ENCODE measurements at places on chromosomes 6 and 20.

DNA sequence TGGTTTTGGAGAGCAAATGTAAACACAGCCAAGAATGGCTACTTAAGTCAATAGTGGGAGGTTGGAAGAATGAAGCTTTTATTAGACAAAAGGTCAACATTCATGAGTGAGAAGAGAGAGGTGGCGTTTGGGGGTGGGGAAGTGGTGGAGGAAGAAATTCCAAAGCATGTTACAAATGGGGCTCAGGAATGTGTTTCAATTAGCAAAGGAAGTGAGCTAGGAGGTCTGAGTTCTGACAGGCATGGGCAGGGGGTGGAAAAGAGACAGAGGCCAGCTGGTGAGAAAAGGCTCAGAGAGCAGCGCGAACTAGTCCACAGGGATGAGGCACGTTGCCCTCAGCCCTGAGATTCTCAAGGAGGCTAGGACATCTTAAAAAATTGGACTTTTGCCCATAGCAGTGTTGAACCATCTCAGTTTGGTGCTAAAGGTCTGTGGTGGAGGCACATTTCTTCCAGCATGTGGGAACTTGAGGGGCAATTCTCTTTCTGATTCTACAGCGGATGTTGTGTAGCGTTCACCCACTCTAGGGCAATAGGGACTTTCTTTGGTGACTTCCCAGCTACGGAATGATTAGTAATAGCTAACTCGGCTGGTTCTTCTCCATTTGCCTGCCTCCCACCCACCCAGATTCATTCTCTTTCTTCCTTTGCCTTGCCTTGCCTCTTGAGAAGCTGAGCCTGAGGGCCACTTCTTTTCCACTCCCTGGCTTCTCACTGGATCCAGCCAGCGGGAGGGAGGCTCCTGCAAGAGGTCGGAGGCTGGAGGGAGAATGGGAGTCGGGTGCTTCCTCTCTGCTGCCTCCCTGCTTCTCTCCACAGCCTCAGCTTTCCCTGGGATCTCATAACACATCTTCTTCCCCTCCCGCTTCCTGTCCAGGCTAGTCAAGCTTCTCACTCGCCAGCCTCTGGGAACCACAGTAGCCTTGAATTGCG, 45.1 kb upstream of the NEDD9 start:
- no peak for DNase-seq

GRCh38 chr6:150144294-150144868, 1.5 kb downstream of the PPP1R14C start:
- no peak for DNase-seq

DNA sequence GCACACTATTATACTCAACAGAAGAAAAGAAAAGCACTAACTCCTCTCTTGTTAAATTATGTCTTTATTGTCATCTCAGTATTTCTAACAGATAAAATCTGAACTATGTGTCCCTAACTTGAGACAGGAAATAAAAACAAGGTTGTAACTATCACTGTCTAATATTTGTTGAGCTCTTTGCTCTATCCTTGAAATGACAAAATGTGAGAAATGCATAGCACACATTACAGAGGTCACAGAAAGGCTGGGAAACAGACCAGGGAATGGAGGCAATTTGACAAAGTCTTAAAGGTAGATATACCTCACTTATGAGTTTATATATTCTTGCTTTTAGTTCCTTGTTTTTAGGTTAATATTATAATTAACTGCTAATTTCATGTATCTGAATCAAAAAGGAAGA, 102.4 kb upstream of the MAP7 start:
- no peak for DNase-seq

DNA sequence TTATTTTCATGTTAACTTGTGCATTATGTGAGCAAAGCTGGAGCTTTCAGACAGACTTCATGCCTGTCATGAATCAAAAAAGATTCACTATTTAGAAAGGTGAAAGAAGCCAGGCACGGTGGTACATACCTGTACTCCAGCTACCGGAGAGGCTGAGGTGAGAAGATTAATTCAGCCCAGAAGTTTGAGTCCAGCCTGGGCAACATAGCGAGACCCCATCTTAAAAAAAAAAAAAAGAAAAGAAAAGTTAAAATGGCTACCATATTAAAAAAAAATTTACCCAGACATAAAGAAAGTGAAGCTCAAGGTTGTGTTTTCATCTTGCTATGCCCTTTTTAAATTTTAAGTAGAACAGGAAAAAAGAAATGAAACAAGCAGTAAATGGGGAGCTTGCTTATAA, 889 bp downstream of the CASS4 start:
- DNase-seq, result no peak

DNA sequence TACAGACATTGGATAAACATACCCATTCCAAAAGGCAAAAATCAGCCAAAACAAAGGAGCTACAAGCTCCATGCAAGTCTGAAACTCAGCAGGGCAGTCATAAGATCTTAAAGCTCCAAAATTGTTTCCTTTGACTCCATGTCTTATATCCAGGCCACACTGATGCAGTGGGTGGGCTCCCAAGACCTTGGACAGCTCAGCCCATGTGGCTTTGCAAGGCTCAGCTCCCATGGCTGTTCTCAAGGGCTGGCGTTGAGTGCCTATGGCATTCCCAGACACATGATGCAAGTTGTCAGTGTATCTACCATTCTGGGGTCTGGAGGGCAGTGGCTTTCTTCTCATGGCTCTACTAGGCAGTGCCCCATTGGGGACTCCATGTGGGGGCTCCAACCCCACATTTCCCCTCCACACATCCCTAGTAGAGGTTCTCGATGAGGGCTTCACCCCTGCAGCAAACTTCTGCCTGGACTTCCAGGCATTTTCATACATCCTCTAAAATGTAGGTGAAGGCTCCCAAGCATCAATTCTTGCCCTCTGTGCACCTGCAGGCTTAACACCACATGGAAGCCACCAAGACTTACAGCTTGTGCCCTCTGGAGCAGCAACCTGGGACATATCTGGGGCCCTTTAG, 35.4 kb upstream of the SENP6 start:
- no peak for DNase-seq

DNA sequence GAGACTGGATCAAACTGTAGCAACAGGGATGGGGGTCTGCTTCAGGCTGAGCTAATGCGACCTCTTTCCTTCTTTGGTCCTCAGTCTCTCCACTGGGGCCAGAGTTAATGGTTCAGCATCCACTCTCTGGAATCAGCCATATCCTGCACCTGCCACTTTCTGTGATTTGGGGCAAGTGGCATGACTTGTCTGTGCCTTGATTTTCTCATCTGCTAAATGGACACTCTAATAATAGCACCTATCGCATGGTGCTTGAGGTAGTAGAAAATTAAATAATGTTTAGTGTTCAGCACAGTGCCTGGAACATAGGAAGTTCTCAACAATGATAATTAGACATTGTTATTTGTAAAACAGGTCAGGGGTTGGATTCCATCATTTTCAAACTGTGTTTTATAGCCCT, 6.3 kb downstream of the XKR7 start:
- DNase-seq, result no peak

Measured in hematopoietic multipotent progenitor cell treated with erythropoietin and hydrocortisone succinate and interleukin-3 and kit ligand, for 8 days (in vitro differentiated cells).